ENCODE measurements at places on chromosomes 3 and 15.

DNA sequence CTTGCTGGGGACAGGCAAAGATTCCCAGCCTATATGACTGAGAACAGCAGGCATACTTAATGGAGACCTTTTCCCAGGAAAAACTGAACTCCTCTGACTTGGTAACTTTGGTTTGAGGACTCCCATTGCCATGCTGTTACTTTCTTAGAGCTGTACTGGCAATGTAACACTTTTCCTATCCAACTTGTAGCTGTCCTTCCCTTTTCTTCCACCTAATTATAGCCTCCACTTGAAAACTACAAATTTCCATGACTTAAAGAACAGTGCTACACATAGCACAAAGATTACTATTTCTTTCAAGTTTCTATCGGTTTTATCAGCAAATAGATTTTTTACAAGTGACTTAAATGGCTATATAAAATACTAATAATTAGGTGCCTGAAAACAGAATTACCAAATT lies 116.9 kb downstream of the GSK3B start:
- DNase-seq: no peak

- DNase-seq: no peak
Measured at GRCh38 chr3:31319332-31319731, 213.4 kb upstream of the STT3B start.

GRCh38 chr15:87764461-87765240 lies 491.9 kb downstream of the NTRK3 start:
- no peak for DNase-seq

- DNase-seq: no peak
Measured at GRCh38 chr3:143529018-143529478, 319.2 kb downstream of the SLC9A9 start.

DNA sequence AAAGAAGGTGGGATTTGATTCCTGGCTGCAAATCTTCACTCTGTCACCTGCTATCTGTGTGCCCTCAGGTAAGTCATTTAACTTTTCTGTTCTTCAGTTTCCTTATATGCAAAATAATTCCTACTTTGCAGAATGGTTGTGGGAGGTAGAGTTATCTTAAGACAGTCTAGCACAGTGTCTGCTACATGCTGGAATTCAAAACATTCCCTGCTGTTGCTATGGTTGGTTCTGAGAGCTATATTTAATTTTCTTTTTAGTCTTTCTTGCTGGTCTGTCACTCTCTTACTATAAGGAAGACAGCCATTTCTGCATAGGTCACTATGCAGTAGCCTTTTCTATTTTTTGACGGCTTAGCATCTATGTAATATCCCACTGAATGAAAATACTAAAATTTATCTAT lies 4.0 kb upstream of the ADPGK start:
- no peak for DNase-seq

DNA sequence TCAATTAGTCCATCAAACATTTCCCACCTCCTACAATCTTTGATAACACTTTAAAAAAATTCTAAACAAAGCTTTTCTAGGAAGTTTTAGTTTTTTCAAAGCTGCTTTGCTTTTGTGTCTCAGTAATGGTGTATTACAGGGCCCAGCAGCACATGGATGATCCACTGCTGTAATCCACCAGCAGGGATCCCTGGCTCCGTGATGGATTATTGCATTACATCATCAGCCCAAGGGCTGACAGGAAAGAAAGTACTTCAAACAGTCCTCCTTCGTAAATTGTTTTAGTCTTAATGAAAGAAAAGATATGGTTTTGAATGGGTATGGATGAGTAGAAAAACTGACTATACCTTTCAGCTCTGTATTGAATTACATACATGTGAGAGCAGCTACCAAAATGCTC lies 688.9 kb upstream of the NAALADL2 start:
- DNase-seq: peak; percentile 43

- no peak for DNase-seq
Measured at GRCh38 chr3:46269556-46269955, 27.3 kb downstream of the CCR3 start.

DNA sequence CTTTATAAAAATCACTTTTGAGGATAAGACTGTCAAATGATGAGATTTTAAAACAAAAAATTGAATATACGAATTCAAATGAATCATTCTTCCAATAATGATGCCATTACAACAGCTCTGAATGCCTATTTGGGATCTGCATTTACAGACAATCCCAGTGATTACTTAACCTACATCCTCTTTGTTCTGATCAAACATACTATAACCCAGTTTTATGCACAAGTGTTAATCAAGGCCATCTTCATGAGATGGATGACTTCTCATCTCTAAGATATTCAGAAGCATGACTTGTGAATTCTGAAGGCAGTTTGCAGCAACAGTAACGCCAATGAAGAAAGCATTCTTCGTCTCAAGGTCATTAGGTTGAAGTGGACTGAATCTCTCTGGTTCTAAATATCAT lies 90.3 kb upstream of the MEX3B start:
- DNase-seq: no peak

- DNase-seq: no peak
Measured at GRCh38 chr15:73034221-73034620, 18.0 kb upstream of the NEO1 start.

GRCh38 chr3:131360191-131360755 lies 21.3 kb upstream of the NUDT16 start:
- no peak for DNase-seq

DNA sequence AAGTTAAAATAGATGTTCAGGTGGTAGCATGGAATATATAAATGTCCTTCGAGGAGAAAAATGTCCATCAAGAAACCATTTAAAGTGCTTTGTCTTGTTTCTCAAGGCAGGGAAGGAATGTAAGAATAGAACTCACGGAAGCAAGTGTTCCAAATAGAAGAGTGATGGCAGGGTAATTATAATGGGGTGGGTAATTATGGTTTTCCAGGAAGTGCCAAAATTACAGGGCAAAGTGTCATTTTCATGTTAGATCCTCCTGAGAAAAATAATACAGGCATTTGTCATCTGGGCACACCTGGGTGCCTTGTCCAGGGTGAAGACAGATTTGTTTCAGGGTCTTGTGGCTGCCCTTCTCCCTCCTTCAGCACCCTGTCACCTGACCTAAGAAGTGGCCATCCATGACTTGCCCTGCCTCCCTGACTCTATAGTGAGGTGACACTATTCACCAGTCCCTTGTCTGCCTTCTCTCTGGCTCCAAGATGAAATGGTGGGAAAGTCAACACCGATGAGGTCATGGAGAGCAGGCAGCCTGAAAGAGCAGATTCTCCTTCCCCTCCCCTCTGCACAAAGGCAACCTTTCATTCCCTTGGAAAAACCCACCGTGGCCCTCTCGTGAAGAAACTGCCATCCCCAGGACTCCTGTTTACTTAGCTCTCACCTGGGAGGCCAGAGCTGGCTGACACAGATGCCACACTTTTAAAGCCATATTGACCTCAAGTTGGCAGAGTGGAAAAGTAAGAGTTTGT lies 45.1 kb upstream of the AMOTL2 start:
- no peak for DNase-seq

DNA sequence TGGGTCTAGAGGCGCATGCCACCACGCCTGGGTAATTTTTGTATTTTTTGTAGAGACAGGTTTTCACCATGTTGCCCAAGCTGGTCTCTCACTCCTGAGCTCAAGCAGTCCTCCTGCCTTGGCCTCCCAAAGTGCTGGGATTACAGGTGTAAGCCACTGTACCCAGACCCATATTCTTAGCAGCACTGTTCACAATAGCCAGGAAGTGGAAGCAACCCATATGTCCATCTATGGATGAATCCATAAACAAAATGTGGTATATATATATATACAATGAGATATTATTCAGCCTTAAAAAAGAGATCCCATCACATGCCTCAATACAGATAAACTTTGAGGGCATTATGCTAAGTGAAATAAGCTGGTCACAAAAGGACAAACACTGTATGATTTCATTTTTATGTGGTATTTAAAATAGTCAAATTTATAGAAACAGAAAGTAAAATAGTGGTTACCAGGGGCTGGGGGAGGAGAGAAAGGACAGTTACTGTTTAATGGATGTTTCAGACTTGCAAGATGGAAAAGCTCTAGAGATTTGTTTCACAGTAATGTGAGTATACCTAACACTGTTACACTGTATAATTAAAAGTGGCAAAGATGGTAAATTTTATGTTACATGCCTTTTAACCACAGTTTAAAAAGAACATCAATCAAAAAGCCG lies 35.7 kb upstream of the GRAMD1C start:
- no peak for DNase-seq

DNA sequence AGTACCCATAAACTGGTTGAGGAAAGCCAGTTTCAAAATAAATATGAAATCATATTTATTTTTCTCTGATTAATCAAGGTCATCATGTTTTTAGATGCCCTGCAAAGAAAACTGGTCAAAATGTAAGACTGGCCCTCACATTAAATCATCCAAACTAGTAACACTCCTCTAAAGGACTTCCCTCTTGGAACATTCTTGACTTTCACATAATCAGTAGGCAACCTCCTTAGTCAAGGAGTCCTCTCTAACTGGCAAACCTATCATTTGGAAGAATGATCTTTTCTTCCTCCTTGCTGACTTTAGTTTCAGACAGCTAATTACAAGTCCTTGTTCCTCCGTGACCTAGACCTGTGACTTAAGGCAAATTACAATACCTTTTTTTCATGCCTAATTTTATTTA lies 82.5 kb upstream of the DCBLD2 start:
- DNase-seq: no peak

GRCh38 chr3:184680385-184681345 lies 31.2 kb downstream of the MAGEF1 start:
- no peak for DNase-seq

- no peak for DNase-seq
Measured at GRCh38 chr3:10242182-10243065, 5.8 kb upstream of the TATDN2 start.

DNA sequence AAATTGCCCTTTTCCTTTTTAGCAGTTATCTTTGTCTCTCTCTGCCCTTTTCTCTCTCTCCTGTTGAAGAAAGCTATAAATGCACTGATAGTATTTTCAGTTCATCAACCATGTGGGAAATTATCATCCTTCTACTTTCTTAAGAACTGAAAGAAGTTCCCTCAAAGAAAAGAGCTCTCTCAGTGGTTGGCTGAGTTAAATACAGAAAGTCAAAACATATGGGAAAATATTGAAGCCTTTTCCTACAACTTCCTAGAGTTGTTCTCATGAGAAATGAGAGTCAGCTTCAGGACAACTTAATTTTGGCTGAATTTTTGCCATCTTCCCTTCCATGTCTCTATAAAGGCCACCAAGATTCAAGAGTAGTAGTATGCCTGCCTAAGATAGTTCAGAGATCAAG lies 96.7 kb downstream of the NFKBIZ start:
- DNase-seq: no peak

DNA sequence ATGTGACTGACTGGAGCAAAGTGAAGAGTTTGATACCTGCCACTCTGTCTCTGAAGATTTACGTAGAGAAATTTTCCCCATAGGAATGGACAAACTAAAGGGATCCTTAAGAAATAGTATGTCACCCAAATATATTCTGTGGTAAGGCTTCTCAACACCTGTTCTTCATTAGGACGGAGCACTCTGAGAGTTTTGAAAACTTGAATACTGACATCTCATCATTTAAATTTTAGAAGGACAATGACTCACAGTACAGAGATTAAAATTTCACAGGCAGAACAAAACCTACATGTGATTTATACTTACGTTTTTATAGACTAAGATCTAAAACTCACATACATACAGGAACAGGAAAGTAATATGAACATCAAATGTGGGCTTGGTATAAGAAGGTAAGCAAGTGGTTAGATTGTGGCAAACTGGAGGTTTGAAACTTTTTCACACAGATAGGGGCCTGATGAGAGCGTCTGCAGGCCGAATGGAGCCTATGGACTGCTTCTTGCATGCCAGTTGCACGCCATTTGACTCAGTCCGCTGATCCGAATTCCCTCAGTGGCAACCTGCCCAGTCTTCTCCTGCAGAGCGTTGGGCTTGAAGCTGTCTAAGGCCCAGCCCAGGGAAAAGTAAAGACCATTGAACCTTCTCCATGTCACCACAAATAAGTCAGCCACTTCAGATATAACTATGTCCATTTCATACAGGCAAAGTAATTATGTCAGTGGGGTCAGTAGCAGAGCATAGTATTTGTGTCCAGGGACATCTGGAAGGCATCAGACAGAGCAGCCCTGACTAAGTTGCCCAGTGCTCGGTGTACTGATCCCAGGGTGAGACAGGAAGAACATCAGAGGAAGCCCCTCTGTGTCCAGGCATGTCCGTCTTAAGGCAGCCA lies 45.7 kb downstream of the ZBTB38 start:
- no peak for DNase-seq

GRCh38 chr3:47741925-47742324 lies 39.8 kb downstream of the SMARCC1 start:
- DNase-seq: no peak

DNA sequence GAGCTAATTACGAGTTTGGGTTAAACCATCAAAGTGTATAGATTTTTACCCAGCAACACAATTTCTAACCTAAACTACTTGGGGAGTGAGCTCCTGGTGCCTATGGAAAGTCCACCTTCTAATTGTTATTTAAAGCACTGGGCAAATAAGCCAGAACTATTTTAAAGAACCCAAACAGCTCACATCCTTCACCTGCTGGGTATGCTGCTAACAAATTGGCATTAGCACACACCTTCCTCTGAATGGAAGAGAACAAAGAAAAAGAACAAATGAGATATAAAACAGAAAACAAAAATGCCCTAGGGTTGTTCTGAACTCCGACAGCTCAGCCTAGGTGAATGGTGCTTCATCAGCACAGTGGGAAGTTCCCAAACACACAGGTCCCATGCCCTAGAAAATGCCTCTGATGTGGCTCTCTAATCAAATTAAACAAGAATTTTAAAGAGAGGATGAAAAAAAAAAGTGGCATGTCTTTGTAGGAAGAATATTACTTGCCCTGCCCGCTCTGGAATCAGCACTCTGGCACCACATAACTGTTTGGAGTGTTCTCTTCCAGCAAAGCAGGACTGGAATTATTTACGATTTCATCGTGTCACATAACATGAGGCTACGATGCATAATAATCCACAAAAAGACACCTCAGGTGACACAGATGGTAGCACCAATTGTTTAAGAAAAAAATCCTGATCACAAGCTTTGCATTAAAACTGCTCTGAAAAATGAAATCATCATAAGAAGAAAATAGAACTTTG lies 334.4 kb downstream of the GBE1 start:
- no peak for DNase-seq

DNA sequence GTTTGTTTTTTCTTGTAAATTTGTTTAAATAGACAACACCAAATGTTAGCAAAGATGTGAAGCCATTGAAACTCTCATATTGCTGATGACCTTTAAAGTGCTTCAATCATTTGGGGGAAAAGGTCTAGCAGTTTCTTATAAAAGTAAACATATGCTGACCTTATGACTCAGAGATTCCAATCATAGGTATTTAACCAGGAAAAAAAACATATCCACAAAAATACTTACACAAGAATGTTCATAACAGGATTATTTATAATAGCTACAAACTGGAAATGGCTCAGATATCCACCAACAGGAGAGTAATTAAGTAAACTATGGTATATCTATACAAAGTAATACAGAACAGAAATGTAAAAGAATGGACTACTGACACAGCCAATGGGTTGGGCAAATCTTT lies 27.1 kb upstream of the RORA start:
- DNase-seq: no peak

DNA sequence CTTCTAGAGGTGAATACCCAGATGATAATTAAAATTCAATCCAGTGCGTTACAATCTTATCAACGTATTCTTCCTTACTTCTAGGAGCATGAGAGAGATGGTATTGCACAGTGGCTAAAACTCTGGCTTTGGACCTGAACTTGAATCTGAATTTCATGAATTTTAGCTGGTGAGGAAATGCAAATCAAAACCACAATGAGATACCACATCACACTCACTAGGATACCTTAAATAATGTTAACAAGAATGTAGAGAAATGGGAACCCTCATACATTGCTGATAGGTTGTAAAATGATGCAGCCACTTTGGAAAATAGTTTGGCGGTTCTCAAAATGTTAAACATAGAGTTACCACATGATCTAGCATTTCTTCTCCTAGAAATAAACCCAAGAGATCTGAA lies 47.1 kb upstream of the TSC22D2 start:
- no peak for DNase-seq
